T-helper 9 cell (primary cell): ENCODE measurements at places on chromosomes 13 and 19.

DNA sequence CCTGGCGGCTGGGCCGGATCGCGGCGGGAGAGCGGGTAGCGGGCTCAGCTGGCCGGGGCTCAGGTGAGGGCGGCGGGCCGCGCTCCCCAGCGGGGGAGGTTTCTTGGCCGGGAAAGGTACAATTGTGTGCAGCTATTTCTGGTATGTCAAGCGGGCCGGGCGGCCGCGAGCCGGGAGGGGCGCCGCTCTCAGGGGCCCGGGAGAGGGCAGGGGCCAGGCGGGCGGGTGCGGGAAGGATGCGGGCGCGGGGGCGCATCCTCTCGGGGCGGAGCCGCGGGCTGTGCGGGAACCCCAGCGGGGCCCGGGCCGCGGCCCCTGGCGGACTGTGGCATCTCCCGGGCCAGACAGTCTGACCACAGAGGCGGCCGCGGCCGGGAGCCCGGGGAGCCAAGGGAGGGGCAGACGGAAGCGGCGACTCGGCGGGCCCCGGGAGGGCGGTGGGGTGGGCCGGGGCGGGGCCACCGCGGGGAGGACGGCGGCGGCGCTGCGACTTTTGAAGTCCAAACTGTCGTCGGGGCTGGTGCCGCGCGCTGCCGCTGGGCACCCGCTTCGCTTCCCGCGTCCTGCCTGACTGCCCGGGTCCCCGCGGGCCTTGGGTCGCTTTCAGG, at the start of gene LMO7:
TSS of gene LMO7 (plus strand) at position 503 of the 608 bp plus-strand sequence. CDS start 328 bp downstream, outside the sequence.
- DNase-seq: peak; percentile 46

DNA sequence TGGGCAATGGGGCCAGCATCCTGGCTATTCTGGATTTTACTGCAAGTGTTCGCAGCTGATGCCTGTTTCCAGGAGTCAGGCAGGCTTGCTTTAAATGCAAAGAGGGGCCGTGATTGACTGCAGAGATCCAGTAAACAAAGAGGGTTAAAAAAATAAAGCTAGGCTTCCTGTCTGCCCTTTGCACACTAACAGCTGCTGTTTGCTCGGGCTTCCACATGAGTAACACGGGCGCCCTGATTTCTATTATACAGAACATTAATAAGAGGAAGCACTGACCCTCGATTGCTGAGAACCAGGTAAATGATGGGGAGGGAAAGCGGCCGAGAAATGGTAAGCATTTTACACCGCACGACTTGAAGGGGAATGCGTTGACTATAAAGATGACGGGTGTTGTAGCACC, 254.2 kb upstream of the ZNF507 start:
- no peak for DNase-seq

DNA sequence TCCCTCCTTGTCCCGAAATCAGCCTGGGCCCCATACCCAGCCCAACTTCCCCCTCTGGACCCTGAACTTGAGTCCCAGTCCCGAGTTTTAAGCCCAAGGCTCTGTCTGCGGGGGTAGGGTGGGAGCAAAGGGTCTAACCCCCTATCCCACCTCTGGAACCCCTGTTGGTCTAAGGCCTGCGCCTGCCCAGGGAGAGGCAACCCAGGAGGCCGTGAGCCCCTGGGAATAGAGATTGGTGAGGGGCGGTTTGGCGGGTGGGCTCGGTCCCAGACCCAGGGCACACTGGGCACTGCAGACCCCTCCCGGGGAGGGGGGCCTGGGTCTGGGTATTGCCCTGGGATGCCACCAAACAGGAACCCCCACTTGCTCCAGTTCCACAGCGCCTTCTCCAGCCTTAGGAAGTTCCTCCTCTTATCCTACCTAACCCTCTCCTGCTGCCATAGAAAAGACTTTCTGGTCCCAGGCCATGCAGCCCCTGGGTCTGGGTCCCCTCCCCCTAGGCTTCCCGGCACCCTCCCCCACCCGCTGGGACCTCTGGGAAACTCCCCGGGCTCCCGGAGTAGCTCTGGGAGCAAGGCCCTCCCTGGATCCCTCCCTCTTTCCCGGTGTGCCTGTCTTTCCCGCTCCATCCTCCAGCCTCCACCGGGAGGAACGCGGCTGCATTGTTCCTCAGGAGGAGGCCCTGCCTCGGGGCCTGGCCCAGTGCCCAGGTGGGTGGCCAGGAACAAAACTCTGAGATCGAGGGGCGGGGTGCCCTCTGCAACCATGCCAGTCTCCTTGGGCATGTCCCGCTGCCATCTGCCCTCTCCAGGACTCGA, 33.6 kb upstream of the NANOS3 start:
- DNase-seq: no peak

- DNase-seq: no peak
Measured at GRCh38 chr19:18987456-18987855, 45.9 kb downstream of the SUGP2 start.

DNA sequence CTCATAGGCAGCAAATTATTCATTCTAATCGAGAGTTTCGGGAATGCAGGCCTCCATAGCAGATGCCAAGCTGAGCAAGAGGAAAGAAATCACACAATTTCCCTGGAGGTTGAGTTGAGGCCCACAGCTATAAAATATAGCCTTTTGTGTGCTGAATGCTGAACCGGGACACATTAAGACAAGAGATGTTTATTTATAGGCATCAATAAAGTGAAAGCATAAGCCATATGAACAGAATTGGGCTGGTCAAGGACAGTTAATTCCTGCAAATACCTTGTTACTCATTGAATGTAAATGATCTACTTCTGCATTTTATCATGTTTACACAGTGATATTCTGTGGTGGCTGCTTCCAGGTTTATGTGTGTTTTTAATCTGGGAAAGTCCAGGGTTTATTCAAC, 461.7 kb downstream of the KLF12 start:
- no peak for DNase-seq

GRCh38 chr19:17289489-17289888, 7.8 kb downstream of the ANKLE1 start:
- DNase-seq: no peak

DNA sequence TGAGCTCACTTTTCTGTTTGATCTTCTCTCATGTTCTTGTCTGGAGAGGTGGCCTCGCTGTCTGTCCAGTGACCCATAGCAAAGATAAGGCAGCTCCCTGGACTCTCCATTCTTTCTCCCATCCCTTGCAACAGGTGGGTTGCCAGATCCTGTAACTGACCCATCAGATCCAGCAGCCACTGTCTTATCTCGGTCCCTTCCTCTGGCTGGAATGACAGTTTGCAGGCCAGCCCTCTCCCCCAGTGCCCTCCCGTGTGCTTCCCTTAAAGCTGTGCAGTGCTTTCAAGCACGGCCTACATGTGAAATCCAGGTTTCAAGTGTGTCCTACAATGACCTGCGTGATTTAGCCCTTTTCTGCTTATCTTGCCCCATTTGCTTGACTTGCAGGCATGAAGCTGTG, 3.7 kb downstream of the GTF3A start:
- DNase-seq: no peak

DNA sequence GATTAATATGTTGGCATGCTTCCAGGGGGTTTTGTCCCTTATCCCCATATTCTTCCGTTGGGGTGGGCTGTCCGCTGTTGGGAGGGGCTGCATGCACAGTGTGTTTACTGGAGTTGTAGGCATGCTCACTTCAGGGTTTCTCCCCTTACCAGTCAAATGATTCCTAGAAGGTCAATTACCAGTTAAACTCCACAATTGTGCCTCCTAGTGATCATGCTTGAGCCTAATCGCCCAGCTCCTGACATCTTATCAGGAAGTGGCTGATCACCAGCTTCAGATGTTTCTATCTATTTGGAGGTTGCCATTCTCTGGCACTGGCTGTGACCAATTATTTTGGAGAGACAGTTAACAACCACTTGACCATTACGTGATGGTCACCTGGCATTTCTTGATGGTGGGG, 1090.0 kb downstream of the SLITRK5 start:
- no peak for DNase-seq

DNA sequence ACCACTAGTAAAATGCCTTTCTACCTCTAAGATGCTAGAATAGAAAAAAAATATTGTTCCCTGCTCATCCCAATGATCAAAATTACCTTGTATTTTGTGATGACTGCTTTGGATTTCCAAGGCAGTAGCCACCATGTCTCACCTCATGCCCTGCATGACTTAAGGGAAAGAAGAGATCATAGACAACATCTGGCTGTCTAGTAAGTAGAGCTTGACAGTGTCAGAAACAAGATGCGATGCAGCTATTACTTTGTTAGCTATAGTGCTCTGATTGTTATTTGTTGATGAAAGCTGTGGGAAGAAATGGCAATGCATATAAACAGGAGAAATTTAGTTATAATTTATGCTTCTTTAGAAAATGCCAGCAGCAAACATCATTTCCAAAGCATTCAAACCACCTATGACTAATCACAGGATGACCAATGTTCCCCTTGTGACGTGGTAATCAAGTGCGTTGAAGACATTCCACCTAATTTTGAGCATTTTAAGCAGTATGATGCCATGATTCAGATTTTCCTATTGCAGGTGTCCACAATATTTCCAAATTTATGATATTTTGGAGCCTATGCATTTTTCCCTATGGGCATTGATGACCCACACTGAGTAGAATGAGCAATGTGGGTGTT, 308.3 kb downstream of the KCNRG start:
- DNase-seq: no peak

DNA sequence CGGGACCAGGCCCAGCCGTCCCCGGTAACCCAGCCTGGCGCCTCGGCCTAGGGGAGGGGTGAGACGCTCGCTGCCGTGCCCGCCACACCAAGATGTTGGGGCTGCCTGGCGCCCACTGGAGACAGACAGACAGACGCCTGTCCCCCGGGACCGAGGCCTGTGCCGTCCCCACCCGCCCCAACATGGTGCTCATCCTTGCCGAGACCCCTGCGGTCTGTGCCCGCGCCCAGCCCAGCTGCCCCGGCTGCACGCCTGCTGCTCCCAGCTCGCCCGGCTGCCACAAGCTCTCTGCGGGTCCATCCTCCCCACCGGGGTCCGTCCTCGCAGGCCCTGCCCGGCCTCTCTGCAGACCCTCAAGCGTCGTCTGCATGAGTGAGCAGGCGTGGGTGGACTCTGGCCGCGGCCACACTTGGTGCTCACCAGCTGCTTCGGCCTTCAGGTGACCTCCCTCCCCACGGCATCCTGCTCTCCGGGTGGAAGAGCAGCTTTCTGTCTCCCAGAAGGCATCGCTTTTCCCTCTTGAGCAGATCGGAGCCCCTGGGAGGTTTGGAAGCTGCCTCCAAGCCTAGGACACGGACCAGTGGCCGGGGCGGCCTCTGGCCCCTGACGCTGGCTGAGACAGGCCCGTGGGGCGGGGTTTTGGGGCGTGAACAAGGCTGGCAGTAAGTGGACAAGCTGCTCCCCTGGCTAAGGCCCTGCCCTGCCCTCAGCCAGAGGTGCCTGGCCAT, 6.7 kb upstream of the TMPRSS9 start:
- no peak for DNase-seq

GRCh38 chr13:101300531-101300930, 115.8 kb downstream of the NALCN start:
- no peak for DNase-seq

DNA sequence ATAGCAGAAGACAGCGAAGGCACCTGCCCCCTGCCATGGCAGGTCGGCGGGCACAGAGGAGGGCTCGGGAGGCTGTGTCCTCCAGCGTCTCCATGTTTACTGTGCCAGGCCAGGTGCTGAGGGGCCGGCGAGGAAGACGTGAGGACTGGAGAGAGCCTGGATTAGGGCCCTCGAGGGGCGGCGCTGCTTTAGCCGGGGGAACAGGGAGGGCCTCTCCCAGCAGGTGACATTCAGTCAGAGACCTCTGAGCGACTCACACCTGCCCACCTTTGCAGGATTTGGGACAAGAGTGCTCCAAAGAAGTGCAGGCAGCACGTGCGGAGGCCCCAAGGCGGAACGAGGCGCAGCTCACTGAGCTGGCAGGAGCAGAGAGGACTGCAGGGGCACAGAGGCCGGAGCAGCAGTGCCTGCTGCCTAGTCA, 17.6 kb downstream of the KDM4B start:
- DNase-seq: no peak

- no peak for DNase-seq
Measured at GRCh38 chr13:19181621-19182485, at the start of gene TUBA3C. Gene TUBA3C, minus strand, starts transcription at chr13:19181824. Its CDS starts 77 bp downstream, at chr13:19181747.

DNA sequence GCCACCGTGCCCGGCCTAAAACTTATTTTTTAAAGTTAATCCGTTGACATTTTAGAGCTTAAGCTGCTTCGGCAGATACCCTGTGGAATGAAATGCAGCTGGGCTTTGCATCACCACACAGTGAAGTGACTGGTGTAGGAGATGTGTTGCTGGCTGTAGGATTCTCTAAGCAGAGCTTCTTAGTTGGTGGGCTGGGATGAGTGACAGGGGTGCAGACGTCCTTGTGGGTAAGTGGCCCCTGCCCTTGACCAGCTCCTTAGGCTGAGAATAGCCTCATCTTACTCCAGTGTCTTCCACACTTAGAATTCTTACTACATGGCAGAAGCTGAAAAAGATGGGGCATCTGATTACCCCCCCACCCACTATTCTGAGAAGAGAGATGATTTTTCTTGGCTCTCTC, 11.6 kb downstream of the GATAD2A start:
- DNase-seq: no peak

DNA sequence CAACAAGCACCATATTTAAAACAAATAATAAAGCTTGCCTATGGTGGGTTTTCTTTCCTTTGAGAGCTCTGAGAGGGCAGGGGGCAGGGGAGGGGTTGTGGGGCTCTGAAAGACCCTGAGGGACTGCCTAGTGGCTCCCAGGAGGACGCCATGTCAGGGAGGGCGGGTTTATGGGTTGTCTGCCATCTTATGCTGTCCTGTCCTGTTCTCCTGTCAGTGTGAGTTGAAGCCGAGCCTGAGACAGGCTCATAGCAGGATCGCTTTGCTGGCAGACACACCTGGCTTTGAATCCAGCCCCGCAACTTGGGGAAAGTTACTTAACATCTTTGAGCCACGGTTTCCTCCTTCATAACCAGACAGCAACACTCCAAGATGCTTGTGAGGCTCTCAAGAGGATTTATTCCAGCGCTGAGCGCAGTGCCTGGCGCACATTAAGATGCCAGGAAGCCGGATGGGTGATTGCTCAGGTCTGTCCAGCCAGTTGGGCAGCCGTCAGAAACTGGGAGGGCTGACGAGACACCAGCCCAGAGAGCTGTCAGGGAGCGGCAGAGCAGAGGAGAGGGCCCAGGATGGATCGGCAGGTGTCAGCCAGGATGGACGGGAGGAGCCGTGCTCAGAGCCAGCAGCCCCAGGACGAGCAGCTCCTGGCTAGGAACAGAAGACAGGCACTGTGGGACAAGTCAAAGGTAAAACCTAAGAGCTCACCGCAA, 36.8 kb upstream of the C1QTNF9 start:
- no peak for DNase-seq

DNA sequence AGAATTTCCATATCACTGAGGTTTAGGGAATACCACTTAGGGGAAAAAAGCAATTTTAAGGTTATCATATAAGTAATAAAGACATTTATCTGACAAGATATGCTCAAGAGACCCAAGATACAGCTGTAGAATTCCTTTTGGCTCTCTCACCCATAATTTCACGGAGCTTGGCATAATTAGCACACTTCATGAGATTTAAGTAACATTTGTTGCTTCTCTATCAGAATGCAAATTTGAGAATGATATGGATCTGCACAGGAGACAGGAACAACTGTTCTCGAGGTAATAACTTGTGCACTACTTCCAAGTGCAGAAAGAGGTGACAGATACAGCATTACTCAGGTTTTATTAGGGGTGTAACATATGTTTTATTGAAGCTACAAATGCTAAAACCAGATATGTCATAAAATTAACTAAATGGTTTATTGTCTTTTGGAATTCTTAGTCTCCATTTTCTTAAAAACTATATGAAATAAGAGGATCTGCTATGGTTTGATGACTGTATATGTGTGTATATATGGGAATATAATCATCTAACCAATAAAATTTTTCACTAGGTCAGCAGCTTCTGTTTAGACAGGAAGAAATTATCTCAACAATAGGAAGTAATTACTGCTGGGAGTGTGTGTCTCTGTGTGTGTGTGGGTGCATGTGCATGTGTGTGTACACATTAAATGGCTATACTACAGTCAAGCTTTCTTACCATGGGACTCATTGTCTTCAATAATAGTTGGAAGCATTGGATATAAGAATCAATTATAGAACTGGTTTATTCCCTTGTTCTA, 401.3 kb downstream of the PCDH17 start:
- DNase-seq: no peak
